Left lung (tissue), 14 donors: ENCODE measurements at places on chromosomes 11 and 22. TPM values are rescaled to one million over a fixed set of nuclear protein-coding genes. Genes with fewer than 3 reads are reported as not detected.

USP47 gene
- total RNA-seq, result 40.9 TPM

GRCh38 chr11:294780-295179, 4.5 kb downstream of the IFITM5 start:
- no peak for DNase-seq

- no peak for DNase-seq
Measured at GRCh38 chr11:93846411-93846810, 4.0 kb downstream of the VSTM5 start.

DNA sequence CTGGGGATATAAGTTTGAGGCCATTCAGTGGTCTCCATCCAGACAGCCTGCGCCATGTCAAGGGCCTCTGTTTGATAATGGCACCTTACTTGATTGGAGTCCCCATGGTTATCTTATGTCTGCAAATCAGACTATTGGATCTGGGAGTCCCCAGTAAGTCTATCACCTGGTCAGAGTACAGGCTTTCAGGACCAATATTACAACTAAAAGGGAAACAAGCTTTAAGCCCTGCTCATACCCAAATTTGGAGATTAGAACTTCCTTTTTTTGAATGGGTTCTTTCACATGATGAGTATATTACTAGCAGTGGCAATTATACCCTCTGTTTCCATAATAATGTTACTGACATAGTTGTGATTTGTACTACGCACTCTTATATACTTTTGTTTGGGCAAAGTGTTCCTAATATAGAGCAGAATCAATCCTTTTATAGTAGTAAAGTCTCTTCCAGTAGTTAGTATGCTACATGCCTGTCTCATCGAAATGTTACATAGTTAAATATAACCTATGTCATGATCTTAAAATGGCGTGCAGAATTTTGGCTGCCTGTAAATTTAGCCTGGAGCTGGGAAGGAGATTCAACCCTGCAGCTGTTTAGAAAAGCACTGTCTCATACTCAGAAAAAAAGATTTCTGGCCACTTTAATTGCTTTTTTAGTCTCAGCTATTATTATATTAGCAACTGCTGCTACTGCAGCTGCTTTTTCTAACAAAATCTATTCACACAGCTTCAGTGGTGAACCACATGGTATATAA, 4.9 kb downstream of the MS4A15 start:
- no peak for DNase-seq

- DNase-seq, result no peak
Measured at GRCh38 chr22:29882716-29883044, 294 bp upstream of the MTMR3 start.

GRCh38 chr11:96464700-96465307, 75.0 kb downstream of the JRKL start:
- peak; percentile 65 for DNase-seq

DNA sequence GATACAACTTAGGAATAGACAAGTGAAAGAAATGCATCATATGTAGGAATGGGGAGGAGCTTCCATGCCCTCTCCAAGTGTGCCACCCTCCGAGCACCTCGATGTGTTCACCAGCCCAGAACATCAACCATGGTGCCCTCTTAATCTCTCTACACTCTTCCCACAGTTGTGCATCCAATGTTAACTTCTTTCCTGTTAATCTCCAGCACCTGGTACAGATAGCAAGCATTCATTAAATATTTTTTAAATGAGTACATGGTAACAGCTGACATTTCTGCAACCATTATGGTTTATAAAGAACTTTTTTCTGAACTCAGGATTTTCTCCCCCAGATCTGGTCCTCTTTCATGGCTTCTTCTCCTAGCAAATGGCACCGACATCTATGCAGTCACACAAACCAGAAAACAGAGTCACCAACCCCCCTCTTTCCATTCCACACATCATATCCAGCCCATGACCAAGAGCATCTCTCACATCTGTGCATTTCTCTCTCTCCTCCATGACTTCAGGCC, 118.1 kb upstream of the CLPB start:
- DNase-seq, result no peak

DNA sequence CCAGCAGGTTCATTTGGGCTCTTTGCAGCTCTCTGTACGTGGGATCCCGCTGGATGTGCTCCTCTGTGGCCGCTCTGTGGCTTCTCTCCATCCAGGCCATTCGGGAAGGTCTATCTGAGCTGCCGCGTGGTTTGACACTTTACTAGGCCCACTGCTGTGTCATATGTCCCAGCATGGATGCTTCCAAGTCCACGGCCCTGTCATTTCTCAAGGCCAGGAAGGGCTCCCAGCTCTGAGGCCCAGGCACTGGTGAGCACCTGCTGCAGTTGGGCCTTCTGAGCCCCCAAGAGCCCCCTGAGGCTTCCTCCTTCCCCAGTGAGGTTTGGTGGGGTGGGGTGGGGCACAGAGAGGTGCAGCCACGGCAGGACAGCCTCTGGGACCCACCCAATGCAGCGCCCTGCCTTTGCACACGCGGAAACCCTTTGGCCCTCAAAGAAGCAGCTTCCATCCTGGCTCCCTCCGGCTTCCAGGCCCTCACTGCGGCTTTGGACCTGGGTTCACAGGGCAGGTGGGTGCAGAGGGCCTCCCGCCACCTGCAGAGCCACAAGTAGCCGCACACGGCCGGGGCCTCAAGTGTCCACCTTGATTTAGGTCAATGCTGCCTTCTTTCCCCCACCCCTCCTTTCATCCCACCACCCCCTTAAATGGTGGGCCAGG, 44.5 kb upstream of the FGF3 start:
- DNase-seq, result no peak

DNA sequence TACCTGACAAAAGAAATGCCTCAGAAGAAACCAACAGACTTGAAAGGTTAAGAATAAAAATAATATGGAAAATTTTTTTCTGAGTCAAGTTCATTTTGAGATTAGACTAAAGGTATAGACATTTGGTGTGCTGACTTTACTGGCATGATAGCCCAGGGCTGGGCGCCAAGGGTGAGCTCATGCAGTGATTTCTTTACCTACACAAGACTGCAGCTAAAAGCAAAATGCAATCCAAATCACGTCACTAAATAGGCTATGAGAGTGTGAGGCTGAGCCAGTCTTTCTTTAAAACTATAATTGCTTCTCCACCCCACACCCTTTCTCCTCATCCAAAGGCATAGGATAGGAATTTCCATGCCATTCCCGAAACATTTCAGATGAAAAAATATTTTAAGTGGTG, 196.5 kb downstream of the FAM76B start:
- DNase-seq, result no peak

OR52D1 gene
- not detected for total RNA-seq

GRCh38 chr22:49403102-49403501, 424.6 kb downstream of the BRD1 start:
- DNase-seq, result no peak

- DNase-seq, result no peak
Measured at GRCh38 chr11:111205632-111206385, 39.7 kb upstream of the POU2AF2 start.

DNA sequence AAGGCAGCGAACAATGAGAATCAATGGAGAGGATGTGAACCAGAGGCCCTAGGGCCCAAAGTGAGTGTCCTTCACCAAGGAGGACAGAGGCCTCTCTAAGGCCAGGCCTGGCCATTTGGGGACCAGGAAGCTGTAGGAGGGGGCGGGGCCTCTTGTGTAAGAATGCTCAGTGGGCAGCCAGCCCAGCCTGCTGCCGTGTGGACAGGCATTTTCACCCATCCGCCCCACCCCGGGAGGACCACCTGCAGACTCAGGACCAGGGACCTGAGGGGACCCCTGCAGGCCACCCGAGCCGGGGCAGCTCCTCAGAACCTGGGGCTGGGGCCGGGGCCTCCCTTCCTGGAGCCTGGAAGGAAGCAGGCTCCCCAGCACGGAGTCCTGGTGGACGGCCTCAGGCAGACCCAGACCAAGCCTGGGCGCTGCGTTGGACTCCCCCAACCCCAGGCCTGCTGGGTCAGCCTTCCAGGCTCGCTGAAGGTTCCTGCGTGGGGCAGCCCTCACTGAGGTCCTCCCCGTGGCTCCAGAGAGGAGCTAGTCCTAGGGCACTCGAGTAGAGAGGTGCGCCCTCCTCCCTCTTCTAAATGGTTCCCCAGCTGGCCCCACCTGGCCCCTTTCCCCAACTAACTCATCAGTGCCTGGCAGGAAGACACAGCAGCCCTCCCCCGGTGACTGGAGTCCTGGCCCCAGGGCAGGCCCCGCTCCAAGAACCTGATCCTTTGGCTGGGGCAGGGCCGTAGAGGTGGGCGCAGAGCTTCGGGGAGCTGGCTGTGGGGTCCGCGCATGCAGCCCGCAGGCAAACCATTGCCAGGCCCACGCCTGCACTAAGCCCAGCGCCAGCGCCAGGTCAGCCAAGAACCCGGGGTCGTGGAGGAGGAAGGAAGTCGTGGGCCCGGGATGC, 1.5 kb upstream of the TRABD start:
- DNase-seq, result peak; percentile 90

GRCh38 chr11:68798221-68798813, 43.4 kb downstream of the CPT1A start:
- DNase-seq, result no peak

ATG2A gene
- total RNA-seq, result 23.5 TPM

EHBP1L1 gene
- 57.0 TPM for total RNA-seq

DNA sequence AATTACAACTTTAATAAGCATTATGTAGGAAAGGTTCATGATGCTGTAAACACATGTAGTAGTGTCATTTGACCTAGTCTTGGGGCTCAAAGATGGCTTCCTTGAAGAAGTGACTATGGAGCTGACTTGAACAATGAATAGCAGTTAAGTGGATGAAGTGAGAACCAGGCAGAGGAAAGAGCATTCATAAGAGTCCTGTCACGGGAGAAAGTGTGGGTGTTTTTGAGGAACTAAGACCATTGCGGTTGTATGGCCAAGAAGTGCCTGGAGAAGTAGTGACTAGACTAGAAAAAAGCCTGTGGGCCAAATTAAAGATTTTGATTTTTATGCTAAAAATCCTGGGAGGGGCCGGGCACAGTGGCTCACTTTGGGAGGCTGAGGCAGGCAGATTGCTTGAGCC, 7.2 kb upstream of the IL18BP start:
- no peak for DNase-seq

DNA sequence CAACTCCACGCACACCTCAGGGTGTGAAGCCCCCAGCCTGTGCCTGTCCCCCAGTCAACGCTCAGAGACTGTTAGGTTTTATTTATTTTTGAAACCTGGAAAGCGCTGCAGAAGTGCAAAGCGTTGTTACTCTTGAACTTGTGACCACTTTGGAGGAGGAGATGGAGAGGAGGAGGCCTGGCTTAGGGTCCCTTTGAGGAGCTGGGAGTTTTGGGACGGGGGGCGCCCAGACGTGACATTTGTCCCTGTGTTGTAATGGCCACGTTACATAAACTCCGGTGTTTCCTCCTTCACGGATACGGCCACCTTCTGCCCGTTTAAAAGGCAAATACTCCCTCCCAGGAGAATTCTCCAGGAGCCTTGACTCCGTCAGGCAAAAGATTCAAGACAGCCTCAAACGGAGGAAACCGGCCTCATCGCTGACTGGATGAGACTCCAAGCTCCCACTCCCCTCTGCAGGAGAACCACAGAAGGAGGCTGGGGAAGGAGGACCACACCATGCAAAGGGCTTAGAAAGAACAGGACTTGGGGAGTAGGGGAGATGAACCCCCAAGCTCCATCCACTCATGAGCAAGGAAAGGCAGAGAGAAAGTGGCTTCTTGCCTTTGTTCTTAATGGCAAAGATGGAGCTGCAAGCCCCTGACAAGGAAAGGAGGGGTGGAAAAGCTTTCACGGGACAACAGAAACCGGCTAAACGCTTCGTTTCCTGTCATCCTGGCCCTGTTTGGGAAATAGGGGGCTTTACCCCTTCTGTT, 630 bp downstream of the PIK3IP1 start:
- no peak for DNase-seq

DNA sequence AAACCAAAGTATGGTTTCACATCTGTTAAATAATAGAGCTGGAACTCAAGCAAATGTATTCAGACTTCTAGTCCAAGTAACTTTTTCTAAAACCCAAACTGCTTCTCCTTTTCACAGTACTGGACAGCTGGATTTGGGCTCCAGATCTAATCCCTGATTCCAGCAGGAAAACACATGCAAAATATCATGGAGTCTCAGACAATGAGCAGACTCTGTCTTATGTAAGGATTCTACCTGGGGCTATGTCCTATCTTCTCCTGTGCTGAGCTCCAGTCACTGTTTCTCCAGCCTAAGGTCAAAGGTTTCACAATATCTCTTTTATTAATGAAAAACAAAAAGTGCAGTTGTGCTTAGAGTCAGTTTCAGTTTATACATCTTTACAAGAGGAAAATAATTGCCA, 83.2 kb upstream of the EED start:
- DNase-seq, result no peak

DNA sequence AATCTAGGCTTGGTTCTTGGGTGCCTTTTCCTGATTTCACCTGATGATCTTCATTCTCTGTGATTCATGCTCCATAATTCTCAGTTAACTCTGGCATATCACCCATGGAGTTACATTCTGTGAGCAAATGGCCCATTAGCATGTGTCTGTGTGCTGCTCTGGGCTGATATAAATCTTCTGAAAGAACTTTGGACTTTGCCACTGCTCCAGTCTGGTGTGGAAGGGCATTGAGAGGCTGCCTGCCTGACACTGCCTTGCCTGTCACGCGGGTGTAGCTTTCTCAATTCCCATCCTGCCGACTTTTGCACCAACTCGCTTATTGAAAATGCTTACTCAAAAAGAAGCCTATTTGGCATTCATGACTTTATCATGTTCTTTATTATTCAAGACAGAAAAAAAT, 42.2 kb downstream of the FAT3 start:
- DNase-seq, result no peak

OR10W1 gene
- not detected for total RNA-seq

DNA sequence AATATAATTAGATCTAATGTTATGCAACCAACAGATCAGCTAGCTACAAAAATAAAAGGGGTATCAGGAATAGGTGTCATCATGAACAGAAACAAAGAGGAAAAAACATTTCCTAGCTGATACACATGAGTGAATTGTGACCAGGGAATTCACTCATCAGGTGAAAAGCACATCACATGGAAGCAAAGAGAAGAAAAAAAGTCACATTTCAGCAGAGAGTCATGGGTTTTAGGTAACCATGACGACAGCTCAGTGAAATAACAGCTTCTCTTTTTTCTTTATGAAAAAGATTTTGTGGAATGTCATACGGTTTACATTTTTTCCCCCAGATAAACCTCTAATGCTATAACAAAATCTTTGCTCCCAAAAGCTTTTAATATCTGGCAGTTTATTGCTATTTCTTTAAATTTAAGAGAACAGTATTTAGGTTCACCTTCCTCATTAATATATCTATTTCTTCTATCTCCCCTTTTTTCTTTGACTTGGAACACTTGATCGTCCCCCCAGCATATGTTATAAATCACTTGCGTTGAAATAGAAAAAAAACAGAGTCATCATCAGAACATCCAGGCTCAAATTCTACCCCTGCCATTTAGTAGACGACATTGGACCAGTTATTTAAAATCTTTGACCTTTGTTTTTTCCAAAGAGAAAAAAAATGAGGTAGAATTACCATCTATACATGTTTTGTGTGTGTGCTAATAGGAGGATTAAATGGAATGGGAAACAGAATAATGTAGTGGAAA, 5.3 kb downstream of the TYR start:
- no peak for DNase-seq

GRCh38 chr11:77188633-77189491, 60.8 kb downstream of the MYO7A start:
- no peak for DNase-seq

OSBP2 gene
- 4.2 TPM for total RNA-seq

TRMT2A gene
- 60.4 TPM for total RNA-seq

- DNase-seq, result no peak
Measured at GRCh38 chr11:8386134-8386864, 122.6 kb upstream of the LMO1 start.

- no peak for DNase-seq
Measured at GRCh38 chr11:19746086-19746485, 33.4 kb downstream of the NAV2 start.

C1QTNF5 gene
- 33.3 TPM for total RNA-seq

RIMBP3C gene
- total RNA-seq, result 0.31 TPM
